Left colon (tissue), 2 donors: ENCODE measurements at places on chromosomes 5 and 9.
A peak's percentile ranks its signal among the peaks of the same experiment; 100 is the strongest.

DNA sequence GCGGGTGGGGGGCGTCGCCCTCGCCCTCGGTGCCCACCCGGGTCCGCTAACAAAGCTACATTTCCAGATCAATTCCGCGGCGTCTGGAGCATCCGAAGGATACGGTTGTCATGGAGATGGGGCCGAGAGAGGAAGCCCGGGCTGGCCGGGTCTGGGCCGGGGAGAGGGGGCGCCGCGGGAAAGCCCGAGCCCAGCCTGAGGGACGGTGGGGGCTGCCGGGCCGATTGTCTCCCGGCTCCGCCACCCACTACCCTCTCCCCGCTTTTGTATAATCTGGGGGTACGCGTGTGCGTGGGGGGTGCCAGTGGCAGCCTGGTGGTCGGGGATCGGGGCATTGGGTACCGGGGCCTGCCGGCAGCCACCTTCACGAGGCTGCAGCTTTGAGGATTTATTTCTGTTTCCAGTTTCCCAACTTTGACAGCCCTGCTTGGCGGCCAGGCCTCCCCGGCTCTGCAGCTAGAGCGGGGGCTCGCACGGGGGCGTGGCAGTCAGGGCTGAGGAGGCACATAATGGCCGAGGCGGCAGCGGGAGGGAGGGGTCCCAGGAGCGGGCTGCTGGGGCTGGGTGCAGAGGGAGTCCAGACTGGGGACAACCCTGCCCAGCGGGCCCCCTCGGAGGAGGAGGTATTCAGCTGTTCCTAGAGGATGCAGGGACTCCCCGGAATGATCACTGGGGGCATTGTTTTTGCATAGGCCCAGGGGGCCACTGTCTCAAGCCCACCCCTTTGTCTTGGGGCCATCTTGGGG lies 626 bp downstream of the PSD2 start:
- DNase-seq: no peak

GRCh38 chr5:122846051-122846550 lies 688 bp downstream of the SNX24 start:
- DNase-seq: no peak

- no peak for DNase-seq
Observed at GRCh38 chr9:130989891-130990290, 19.1 kb upstream of the LAMC3 start.

DNA sequence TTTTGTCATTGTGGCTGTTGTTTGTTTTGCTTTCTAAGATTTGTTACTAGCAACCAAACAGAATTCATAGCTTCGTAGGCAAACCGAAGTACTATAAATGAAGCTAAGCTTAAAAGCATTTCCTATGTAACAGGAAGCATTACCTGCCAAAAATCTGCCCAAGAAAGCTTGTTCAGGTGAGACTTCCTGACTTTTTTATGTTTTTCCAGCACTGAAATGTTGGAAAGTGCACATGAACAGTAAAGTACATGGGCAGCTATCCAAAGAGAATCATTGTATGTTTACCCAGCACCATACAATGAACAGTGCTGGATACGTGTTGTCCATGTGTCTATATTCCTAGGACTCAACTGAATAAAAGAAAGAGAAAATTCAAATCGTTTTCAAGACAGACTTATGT lies 247.1 kb downstream of the NFIB start:
- DNase-seq: no peak

DNA sequence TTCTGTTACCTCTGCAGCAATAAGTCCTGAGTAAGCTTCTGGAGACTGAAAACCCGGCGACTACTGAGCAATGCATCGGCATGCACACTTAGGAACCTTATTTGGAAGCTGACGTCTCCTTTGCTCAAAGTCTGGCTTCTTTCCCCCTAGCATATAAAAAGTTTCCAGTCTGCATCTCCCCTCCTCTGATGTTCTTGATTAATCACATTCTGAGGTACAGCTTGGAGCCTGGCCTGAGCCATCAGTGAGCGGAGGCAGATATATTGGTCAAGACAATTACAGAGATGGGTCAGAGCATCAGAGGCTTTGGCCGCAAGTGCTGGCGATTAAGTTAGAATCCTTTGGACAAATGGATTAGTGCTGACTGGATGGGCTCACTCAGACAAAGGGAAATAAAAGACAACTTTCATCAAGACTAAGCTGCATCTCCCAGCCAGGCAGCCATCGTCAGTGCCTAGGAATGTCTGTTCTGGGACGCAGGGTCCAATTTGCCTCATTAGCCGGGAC lies 140.7 kb downstream of the MTX3 start:
- DNase-seq: no peak

- DNase-seq: no peak
Observed at GRCh38 chr5:65802080-65802479, 80.1 kb downstream of the NLN start.

GRCh38 chr5:61069150-61069549 lies 93.1 kb downstream of the SMIM15 start:
- DNase-seq: no peak

DNA sequence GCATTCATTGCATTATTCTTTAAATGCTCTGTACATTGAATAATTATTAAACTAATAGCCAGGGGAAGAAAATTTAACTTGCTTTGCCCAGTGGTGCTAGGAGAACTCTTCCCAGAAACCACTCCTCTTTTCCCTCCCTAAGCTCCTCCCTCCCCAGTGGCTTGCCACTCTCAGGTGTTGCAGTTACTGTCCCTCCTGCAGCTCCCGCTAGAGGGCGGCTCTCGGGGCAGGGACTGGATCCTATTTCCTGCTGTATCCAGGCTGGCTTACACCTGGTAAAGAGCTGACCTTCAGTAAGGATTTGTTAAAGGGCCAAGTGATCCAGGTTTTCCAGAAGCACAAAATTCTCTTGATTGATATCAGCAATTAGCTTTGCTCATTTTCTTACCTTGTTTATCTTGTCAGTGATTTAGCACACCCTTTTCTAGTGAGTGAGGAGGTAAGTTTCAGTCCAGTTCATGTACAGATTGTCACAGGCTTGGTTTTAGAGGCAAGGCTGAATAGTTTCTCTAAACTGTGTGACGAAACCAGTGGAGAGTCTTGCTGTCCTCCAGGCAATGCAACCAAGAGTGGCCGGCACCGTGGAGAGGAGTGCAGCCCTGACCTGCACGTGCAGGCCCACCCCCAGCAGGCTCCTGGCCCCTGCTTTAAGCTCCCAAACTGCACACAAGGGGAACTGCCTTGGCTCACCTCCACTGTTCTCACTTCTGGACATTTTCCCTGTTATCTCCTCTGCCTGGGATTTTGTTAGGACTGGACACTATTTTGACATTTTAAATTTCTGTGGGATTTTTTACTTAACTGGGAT lies 423.8 kb downstream of the SPOCK1 start:
- peak; percentile 51 for DNase-seq

DNA sequence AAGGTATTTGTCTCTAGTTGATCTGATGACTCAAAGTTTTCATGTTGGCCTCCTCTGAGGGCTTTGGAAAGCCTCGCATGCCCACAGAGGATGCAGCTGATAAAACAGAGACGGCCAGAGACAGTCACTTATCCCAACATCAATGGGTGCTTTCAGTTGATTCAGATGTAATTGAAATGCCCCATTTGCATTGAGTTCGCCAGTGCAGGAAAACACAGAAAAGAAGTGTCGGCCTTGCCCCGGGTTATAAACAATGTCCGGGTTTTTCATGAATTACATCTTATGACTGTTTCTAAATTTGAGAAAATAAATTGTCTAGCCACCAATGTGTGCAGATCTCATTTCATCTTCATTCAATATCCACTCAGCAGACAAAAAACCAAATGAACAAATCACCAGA lies 42.2 kb upstream of the ICE1 start:
- DNase-seq: no peak

DNA sequence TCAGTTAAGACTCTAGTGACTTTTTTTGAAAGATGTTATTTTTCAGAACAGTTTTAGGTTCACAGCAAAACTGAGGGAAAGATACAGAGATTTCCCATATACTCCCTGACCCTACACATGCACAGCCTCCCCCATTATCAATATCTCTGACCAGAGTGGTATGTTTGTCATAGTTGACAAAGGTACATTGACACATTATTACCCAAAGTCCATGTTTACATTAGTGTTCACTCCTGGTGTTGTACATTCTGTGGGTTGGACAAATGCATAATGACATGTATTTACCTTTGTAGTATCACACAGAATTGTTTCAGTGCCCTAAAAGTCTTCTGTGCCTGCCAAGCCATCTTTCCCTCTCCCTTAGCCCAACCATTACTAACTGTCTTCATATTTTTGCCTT lies 470.7 kb upstream of the DMAC1 start:
- DNase-seq: no peak

DNA sequence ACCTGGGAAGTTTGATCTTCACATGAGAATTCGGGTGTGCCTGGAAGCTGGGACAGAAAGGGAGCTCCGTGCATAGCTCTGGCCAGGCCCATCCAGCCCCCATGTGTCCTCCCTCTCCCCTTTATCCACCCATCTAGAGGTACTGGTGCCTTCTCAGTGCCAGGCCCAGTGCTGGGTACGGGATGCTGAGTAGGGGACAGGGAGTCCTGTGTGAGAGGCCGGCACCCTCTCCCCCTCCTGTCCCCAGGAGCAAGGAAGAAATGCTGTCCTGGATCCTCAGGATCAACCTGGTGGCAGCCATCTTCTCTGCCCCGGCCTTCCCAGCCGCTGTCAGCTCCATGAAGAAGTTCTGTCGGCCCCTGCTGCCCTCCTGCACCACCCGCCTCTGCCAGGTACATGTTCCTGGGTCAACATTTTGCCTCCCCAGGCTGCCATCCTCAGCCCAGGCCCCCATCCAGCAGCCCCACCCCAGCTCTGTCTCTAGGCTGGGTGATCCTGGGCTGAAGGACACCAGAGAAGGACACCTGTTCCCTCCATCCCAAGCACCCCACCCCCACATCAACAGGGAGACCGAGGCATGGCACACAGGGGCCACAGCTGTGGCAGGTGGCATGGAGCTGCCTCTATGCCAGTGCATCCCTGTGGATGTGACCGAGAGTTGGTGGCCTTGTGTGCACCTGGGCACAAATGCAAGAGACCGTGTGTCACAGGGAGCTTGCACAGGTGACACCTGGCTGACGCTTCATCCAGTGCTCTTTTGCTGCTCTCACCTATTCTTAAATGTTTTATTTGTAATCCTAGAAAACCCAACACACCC lies 43.0 kb downstream of the PSD2 start:
- no peak for DNase-seq

- no peak for DNase-seq
Observed at GRCh38 chr9:8329561-8330283, 530.1 kb upstream of the DMAC1 start.

- no peak for DNase-seq
Observed at GRCh38 chr9:71202931-71203330, 81.5 kb upstream of the TRPM3 start.

DNA sequence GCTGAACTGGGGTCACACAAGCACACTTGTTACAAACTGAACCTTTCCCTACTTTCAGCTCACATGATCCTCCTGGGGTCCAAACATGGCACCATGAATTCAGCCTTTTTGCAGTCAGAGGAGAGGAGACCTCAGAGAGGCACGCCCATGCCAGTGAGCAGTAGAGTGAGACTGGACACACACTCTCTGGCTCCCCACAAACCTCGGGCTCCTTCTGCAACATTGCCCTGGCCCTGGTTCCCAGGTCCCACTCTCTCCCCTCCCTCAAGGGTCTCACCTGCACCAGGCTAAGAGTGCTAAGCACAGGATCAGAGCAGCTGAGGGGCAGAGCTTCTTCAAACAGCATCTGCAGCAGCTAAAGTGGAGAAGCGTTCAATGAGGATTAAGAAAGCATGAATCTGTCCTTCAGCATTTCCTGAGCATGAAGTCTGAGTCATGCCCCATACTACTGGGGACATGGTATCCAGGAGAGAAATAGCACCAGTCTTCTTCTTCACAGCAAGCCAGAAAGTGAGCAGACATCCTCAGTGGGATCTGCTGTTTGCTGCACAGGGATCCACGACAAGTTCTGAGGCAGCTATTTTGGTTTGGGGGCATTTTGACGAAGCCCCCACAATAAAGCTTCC lies 27.2 kb downstream of the SLC35A4 start:
- DNase-seq: no peak

DNA sequence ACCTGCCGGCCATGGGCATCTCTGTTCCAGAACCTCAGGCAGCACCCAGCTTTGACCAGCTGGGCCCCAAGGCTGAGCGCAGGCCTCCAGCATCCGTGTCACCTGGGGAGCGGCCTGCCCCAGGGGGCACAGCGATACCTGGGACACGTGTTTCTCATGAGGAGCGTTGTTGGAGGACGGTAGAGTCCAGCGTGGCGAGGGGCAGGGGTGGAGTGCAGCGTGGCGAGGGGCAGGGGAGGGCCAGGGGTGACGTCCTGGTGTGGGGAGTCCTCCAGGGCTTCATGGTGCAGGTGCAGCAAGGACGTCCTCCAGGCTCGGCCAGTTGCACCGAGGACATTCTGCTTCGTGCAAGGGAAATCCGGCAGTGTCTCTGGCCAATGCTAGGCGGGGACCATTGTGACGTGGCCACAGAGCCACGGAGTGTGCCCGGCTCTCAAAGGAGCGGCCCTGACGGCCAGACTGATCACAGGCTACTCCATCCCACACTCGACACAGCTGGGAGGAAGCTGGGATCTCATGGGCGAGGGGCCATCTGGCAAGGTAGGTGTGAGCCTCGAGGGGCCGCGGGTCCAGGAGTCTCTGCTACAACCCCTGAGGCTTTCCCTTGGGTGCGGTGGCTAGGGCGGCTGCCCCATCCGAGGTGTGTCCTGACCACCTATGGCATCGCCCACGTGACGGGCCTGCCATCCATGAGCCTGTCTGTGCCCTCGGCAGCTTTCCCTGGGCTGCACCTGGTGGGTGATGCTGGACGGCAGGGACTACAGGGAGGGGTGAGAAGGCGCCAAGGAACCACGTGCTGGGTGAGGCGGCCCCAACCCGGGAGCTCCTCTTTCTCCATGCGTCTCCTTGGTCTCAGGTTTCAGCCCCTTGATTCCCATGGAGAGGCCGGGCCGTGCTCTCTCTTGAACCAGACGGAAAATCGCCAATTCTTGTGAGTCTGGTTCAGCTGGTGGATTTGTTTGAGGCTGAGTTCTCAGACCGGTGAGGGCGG lies 33.8 kb downstream of the SLC9A3 start:
- no peak for DNase-seq

- DNase-seq: no peak
Observed at GRCh38 chr5:9538504-9538903, 7.4 kb downstream of the SEMA5A start.

- DNase-seq: no peak
Observed at GRCh38 chr9:137026828-137027227, 1.2 kb downstream of the ABCA2 start.

- no peak for DNase-seq
Observed at GRCh38 chr5:126847826-126848251, 70.9 kb downstream of the LMNB1 start.
